Common myeloid progenitor, CD34-positive (primary cell): ENCODE measurements at places on chromosomes 1 and 21.
A peak's percentile ranks its signal among the peaks of the same experiment; 100 is the strongest.

DNA sequence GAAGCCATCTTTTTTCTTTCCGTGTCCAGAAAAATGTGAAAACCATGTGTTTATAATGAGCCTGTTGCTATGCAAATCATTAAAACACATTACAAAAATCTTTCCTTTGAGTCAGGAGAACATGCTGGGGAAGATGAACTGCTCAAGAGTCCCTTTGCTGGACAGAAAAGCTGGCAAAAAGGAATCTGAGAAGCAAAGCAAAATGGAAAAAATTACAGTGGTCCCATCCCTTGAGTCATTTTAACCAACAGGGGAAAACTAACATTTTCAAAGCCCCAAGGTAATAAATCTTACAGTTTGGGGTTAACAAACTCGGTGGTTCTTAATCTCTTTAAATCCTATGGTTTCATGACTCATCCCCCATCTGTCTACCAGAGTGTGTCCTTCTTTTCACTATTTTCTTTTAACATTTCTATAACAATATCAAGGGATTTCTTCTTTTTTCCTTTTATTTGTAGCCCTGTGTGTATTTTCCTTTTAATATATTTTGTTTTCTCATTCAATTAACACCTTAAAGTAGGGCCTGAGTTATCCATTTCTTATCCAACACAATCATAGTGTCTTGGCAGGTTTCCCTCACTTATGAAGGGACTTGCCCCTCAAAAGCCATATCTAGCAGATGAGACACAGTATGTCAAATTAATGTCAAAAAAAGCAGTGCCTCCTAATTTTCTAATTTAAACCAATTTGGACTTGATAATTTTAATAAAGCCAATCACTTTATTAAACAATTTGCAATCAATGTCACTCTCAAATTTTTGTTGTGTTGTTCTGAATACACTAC, 105.4 kb downstream of the PTPN14 start:
- DNase-seq = peak; percentile 93

DNA sequence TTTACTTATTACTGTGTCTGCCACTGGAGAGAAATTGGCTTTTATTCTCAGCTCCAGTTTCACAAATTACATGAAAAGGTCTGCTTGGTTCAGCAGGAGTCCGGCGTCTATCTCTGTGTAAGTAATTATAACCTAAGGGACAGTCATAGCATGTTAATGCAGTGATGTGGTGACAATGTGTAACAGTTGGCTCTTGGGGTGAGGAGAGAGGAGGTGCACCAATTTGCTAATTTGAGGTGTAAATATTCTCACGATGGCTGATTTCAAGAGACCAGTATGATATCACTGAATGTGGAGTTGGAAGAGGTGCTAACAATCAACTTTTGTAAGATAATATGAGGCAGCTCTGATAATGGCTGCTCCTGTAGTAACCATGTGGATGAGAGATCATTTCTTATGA, 86.1 kb downstream of the CTH start:
- no peak for DNase-seq

DNA sequence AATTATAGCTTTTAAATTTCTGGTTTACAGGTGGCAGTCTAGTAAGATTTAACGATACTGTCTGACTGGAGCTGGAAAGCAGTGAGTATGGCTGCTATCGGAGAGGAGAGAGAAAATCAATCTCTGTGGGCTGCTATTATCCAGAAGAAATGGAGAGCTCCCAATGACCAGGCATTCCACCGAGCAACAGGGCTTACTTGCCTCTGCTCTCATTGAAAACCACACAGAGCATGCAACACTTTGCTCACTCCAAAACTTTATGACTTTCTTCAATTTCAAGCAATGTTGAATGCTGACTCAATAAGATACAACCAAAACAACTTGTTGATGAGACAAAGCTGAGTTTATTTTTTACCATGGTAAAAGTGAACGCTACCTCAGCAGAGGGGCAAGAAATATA, 337.0 kb upstream of the NCAM2 start:
- no peak for DNase-seq

- no peak for DNase-seq
Measured at GRCh38 chr1:220817907-220818306, 31.2 kb downstream of the MTARC1 start.

GRCh38 chr1:66300972-66301451, 232.9 kb upstream of the SGIP1 start:
- DNase-seq = peak; percentile 67
